ENCODE measurements at places on chromosomes 12 and 14. TPM values are rescaled to one million over a fixed set of nuclear protein-coding genes. Genes with fewer than 3 reads are reported as not detected.

Gene FGF6
- total RNA-seq = not detected

Gene CATSPERB
- not detected for total RNA-seq

DNA sequence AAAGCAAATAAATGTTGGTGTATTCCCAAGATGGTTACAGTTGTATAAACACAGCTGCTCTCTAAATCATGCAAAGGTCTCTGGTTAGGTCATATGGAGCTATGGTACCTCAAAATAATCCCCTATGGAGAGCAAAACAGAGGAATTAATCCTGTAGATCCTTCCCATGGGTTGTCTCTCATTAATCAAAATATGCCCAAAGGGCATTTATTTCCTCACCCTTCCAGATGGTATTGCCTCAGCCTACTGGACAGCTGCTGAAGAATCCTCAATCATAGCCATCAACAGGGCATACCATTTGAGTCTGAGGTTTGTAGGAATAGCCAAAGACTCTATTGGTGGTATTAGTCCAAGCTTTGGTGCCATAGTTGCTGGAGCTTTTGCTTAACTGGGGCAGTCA is 360.9 kb downstream of the RPL10L start:
- no peak for DNase-seq

DNA sequence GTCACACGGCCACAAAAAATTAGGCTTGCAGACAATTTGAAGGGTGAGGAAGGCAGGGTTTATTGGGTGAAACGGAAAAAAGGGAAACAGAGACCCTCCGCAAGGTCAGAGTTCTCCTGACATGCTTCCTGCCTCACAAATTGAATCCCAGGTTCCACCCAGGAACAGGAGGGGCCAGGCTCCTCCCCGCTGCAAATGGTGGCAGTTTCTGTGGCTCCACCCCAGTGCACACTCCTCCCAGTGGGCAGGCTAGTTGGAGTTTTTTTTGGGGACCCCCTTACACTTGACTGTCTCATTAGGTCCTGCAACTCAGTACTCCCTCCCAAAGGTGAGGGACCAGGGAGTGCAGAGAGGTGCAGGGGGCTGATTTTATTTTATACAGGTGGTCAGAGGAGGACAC is 39.4 kb upstream of the PPP1CC start:
- DNase-seq = no peak

DNA sequence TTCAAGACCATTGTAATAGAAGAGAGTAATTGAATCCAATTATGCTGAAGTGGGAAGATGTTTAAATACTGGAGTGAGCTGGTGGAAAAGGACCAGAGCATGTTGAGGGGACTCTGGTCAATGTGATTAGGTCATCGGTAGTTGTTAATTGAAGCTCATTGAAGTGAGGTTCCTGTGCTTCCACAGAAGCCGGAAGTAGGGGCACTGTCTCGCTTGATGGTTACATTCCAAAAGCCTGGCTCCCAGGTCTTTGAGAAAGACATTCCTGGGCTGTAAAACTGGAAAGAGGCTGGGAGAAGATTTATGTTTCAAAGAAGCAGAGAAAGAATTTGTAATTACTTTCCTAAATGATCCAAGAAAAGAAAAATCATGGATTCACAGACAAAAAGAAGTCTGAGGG is 12.3 kb upstream of the CLECL1 start:
- DNase-seq = no peak

- DNase-seq = peak; percentile 92
Observed at GRCh38 chr12:46124848-46125619, 134.7 kb upstream of the SCAF11 start.

DNA sequence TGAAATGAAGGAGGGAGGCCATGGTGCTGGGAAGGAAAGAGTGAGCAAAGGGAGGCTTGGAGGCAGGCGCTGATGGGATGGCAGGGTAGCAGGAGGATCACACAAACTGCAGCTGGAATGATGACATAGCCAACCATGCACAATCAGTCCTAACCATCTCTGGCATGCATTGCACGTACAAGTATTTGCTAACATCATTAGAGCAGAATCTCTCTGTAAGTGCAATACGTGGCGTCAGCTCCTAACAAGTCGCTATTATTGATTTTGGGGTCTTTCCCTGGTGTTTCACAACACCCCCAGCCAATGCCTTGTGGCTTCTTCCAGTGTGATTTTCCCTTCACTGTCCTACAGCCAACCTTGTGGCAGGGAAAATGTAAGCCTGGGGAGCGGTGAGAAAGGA is 18.5 kb downstream of the BDKRB1 start:
- DNase-seq = no peak

GRCh38 chr14:58954052-58954451 is 234.4 kb upstream of the DAAM1 start:
- no peak for DNase-seq

GRCh38 chr14:32823706-32824105 is 115.0 kb upstream of the NPAS3 start:
- no peak for DNase-seq

All from myocyte (in vitro differentiated cells).